Progenitor cell of endocrine pancreas (in vitro differentiated cells): ENCODE measurements at places on chromosomes 4 and X.

DNA sequence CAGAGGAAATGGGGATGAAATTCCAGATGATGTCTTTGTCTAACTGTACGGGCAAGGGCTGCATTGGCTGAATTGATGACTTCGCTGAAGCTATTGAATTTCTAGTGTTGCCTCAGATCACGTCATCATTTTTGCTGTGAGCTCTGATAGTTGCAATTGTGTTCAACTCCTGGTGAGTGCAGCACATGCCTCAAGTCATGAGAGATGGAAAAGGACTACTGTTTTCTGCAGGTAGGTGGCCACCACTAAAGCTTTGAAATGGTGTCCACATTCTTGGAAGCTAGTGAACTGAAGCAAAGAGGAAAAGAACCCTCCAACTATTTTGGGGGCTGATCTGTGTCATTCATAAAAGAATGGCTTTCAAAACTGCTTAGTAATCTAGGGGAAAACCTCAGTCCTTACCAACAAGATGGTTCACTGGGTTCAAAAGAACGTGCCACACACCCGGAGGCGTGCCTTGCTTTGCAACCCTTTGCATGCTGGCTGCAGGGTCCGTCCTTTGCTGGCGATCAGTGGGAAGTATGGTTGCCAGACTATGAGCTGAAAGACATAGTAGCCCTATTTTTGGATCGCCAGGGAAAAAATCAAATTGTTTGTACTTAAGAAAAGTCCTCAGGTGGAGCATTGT, 88.1 kb upstream of the STOX2 start:
- DNase-seq = no peak

GRCh38 chrX:71302461-71303213, 1.1 kb downstream of the ITGB1BP2 start:
- DNase-seq = no peak

DNA sequence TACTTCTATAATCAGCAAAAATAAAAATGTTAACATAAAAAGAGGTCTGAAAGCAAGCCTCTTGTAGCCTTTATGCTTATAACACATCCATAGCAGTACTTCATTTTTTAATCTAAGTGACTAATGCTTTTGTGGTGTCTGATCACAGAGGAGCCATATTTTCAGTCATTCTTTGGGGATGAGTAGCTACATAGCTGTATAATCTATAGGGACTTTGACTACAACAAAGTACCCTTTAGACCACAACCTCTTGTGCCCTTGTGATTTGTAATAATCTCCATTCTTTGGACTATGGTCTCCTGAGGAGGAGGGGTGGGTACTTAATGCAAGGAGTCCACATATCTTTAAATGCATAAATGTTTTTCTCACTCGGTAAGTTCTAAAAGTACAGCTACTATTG, 9.6 kb downstream of the DRP2 start:
- DNase-seq = no peak

DNA sequence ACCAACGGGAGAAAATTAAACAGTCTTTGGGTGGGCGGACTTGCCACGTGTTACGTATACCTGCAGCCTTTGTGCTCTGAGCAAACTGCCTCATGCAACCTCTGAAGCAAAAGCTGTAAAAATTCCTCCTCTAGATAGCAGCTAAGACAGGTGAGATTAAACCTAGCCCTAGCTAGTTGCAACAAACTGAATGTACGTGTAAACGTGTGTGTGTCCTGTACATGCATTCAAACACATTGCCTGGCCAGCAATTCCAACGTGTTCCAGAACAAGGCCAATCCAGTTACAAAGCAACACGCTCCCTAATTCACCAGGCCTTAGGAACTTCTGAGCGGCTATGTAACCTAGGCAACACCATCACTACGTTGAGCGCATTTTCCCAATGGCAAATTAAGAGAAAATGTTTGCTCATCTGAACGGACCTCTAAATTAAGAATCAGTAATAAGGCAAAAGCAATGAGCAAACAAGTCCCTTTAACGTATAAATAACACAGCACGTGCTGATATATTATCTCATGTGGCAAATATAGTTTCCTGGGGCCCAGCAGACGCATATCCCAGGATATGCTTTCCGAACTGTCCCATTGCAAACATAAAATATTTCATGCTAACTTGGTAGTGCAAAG, 792 bp downstream of the PPID start:
- DNase-seq = no peak

DNA sequence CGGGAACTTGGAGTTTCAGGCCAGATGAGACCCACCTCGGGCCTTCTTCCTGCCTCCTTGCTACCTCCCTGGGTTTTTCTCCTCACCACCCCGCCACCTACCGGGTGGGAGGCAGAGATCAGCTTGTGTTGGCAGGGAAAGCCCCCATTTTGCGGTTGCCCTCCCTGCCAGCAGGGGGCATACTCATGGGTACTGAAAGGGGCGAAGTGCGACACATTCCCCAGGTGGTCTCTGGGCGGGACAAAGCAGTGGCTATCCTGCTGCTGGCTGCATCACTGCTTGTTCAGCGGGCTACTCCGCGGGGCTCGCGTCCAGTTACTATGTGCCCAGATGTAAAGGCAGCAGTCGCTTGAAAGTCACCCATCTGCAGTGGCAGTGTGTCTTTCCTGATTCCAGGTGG, 330.3 kb downstream of the PDHA2 start:
- no peak for DNase-seq

- DNase-seq = no peak
These were observed 5.1 kb upstream of the TREX2 start for GRCh38 chrX:153450949-153451277.

DNA sequence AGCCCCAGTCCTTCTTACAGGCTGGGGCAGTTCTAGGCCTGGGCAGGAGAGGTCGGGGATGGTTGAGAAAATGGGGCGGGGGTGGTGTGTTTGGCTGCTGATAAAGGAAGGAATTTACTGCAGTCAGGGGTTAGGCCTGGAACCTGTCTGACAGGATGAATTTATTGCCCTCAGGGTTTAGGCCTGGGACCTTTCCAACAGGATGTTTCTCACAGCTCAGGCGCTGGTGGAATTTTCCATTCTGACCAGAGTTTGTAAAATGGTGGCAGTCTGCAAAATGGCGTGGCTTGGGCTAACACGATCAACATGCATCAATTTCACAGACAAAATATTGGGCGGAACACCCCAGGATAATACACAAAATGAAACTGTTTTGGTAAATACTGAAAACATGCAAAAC, 83.5 kb upstream of the SPIN4 start:
- DNase-seq = no peak

DNA sequence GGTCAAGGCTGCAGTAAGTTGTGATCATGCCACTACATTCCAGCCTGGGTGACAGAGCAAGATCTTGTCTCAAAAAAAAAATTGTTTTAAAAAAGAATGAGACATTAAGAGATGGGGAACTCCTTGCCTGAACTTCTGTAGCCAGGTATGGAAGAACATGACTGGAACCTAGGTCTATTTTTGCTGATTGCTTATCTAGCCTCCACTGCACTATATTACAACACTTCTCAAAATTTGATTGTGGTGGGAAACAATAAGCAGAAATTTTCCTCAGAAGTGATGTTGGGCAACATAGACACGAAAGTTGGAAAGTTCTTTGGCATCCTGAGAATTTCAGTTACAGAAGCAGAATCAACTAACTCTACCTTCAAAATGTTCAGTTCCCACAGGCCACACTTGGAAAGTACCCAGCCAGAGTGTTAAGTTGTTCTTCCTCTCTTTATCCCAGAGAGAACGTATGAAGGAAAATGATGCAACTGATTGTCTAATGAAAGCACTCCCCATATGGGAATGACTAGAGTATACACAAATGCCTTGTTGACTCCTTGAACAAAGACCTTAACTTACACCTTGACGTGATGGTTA, 50.0 kb downstream of the LUZP4 start:
- DNase-seq = no peak

GRCh38 chr4:78560296-78560963, 8.9 kb downstream of the ANXA3 start:
- no peak for DNase-seq
